ENCODE measurements at places on chromosomes 5 and 9. TPM values are rescaled to one million over a fixed set of nuclear protein-coding genes. Genes with fewer than 3 reads are reported as not detected.

- DNase-seq, result no peak
These were observed 14.1 kb downstream of the SNX2 start for GRCh38 chr5:122788996-122789395.

DNA sequence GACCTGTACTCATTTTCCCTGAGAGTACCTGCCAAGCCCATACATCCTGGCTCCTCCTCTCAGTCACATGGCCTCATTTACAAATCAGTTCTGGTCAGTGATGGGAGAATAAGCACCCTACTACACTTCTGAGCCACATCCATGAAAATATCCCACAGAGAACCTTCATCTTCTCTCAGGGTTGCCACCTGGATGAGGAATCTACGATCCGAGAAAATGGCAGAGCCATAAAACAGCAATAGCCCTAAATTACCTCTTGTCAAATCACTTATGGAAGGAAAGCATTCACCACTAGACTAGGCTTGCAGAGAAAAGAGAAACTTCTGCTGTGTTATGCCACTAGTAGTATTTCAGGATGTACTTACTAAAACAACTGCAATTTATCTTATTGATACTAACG, 324.8 kb downstream of the BNC2 start:
- no peak for DNase-seq

DNA sequence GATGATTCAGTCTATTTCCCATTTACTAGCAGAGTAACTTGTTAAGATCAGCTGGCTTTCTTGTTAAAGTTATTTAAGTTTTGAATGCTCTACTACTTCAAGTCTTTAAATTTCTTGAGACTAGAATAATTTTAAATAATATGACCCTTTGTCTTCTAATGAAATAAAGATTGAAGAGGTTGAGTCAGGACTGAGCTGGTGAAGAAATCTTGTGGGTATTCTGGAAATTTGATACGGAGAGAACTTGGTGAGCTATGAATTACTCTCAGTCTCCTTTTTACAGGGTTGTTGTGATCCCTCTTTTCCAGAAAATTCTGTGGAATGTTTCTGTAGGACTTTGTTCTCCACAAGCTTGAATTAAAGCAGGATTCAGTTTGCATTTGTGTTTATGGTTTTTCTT, 29.3 kb downstream of the RNF20 start:
- DNase-seq, result no peak

DNA sequence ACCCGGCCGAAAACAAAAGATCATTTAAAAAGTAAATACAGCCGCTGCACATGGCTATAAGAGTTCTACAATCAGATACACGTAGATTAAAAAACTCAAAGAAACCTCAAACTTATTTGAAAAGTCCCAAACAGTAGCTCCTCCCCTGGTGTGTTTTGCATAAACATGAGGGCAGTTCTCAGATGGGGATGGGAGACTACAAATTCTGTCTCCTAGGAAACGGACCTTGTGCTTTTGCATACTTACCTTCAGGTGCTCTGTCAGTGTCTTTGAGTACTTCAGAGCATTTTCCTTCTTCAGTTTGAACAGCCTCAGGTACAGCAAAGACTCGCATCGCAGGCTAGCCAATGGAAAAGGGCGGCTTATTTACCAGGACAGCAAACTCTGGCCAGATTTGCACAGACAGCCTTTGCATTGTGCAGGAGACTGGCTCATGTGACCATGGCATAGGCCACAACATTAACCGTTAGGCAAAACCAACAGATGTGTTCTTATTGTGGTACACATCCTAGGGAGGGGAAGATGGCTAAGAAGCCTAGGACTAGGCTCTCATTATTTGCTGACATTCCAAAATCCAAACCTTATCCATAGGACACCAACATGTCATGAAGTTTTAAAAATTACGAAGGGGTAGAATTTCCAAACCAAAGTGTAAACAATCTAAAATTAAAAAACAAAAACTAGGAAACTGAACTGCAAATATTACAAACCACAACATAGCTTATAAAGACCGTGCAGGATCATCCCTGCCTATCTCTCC, 12.8 kb downstream of the LEAP2 start:
- DNase-seq, result no peak

The FOXD4L4 gene
- not detected for total RNA-seq

The SPATA31A3 gene
- not detected for total RNA-seq

The ZCCHC7 gene
- 6.5 TPM for total RNA-seq

DNA sequence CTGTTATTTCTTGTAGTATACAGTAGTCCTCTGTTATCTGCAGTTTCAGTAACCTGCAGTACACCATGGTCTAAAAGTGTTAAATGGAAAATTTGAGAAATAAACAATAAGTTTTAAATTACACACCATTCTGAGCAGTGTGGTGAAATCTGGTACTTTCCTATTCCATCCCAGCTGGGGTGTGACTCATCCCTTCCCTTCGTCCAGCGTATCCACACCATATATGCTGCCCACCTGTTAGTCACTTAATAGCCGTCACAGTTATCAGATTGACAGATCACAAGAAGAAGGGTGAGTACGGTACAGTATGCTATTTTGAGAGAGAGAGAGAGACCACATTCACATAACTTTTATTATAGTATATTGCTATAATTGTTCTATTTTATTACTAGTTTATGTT, 28.9 kb downstream of the FAM151B start:
- DNase-seq, result peak; percentile 83

- peak; percentile 43 for DNase-seq
These were observed 293.4 kb upstream of the PTGER4 start for GRCh38 chr5:40386289-40386688.

The CA9 gene
- total RNA-seq, result 11.2 TPM

GRCh38 chr5:91438871-91439270, 55.8 kb upstream of the ARRDC3 start:
- peak; percentile 41 for DNase-seq

The ZBTB34 gene
- total RNA-seq, result 1.6 TPM

DNA sequence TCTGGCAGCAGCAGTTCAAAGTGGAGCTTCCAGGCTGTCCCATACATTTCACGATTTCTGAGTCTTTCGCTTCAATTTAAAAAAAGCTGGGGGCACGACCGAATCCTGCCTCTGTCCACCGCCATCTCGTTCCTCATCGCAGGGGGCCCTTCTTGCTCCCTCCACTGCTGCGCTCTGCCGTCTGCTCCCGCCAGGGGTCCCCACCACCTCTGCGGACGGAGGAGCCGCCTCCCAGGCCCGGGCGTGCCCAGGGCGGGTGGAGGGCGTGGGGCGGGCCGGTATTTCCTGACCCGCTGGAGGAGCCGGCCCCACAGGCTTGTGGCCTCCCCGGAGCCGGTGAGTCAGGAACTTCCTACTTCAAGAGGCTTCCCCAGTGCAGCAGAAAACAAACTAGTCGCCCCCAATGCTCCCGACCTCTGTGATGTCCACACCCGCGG, 50.4 kb downstream of the USP20 start:
- peak; percentile 91 for DNase-seq

DNA sequence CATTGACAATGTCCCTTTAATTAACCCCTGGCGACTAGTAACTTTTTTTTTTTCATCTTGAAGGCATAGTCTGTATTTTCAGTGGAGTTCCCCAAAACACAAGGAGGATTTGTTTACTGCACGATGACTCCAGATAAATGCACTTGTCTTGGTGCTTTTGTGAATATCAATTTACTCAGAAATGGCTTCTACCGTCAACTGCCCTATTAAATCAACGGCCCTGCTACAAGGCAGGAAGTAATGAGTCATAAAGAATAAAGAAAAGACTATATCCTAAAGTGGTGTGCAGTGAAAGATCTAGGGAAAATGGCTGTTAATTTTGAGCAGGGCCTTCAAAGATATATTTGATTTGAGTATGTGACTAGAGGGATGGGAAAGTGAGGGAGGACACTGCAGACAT, 388.3 kb upstream of the CHD1 start:
- DNase-seq, result peak; percentile 30

The QRFP gene
- not detected for total RNA-seq

DNA sequence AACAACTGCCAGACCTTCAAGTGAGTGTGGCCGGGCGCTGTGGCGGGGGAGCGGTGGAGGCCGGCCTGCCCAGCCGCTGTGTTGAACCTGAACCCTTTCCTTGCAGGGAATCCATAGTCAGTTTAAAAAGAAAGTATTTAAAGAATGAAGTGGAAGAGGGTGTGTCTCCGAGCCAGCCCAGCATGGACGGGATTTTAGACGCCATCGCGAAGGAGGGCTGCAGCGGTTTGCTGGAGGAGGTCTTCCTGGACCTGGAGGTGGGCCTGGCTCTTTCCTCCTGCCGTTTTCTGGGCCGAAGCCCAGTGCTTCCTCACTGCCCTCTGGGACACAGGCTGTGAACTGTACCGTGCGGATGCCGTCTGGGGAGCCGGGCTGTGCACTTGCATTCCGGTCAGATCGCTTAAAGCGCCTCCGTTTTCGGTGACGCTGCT, 19.1 kb downstream of the EXOC3 start:
- DNase-seq, result no peak

DNA sequence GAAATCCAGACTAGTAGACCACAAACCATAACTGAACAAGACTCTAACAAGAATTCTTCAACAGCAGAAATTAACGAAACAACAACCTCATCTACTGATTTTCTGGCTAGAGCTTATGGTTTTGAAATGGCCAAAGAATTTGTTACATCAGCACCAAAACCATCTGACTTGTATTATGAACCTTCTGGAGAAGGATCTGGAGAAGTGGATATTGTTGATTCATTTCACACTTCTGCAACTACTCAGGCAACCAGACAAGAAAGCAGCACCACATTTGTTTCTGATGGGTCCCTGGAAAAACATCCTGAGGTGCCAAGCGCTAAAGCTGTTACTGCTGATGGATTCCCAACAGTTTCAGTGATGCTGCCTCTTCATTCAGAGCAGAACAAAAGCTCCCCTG, 68.6 kb downstream of the VCAN start:
- DNase-seq, result no peak

GRCh38 chr5:163410505-163410904, 26.9 kb upstream of the CCNG1 start:
- DNase-seq, result no peak

The CYLC2 gene
- total RNA-seq, result not detected

GRCh38 chr5:102796009-102796408, 40.9 kb downstream of the PAM start:
- DNase-seq, result no peak

DNA sequence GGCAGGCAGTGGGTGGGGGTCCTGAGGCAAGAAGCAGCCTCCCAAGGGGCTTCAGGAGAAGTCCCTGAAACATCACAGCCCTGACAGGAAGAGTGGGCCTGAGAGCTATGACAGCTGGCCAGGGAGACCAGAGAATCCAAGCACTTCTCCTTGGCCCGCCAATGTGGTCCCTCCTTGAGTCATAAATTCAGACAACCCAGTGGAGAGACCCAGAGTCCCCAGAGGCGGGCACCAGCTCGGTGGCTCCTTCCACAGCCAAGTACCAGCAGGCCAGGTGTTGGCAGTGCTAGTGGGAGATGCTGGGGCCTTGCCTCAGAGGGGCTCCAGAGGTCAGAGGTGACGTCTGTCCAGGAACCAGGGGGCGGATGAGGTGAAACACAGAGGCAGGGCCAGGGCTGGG, 1.6 kb upstream of the DOK3 start:
- no peak for DNase-seq

- no peak for DNase-seq
These were observed 30.3 kb downstream of the MED27 start for GRCh38 chr9:132049323-132049882.

DNA sequence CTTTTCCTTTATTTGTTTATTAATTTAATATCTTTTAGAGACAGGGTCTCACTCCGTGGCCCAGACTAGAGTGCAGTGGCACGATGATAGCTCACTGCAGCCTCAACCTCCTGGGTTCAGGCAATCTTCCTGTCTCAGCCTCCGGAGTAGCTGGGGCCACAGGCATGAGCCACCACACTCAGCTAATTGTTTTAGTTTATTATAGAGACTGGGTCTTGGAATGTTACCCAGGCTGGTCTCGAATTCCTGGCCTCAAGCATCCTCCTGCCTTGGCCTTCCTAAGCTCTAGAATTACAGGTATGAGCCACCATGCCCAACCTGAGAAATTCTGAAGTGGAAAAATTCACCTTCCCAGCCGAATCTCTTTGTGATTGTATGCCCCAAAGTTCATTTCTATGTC, 139.4 kb upstream of the SLC12A2 start:
- peak; percentile 30 for DNase-seq

GRCh38 chr9:68711281-68711680, 6.2 kb downstream of the PIP5K1B start:
- DNase-seq, result no peak

The CCL28 gene
- total RNA-seq, result 8.1 TPM

- no peak for DNase-seq
These were observed 458 bp downstream of the PRSS3 start for GRCh38 chr9:33795819-33796218.

DNA sequence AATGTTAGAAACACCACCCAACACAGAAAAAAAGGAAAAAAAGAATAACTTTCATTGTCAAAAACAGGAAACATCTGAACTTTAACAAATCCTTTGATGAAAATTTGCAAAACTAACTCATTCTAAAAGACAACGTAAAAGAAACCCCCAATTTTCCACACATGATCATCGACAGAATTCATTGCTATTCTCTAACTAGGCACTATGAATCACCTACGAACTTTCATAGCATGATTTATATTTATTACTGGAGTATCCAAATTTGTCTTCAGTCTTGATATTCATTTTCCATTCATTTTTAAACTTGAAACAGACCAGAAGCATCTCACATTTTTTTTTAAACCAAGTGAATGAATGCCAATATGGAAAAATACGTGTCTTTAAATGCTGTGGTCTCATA, 514.6 kb downstream of the TLE4 start:
- no peak for DNase-seq

The TTC39B gene
- total RNA-seq, result 1.5 TPM

The SLC34A3 gene
- 1.0 TPM for total RNA-seq

The TEK gene
- total RNA-seq, result not detected

The ORM2 gene
- total RNA-seq, result not detected

- peak; percentile 87 for DNase-seq
These were observed 38.9 kb upstream of the UGCG start for GRCh38 chr9:111857555-111858211.

DNA sequence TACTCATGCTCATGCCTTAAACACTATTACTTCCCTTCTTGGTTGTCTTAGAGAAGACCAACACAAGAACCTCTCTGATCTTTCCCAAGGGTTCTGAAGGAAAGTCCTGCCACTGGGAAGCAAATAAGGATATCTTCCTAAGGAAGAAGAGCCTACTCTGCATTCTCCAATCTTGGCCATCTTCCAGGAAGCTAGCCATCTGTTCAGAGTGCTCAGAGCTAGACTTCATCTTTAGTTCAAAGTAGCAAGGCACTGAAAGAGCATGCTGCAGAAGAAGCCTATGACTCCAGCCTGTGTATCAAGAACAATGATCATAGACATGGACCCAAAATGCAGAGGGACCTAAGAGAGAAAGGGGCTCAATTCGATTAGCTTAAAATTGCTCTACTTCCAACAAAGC, 114.7 kb downstream of the KIAA0825 start:
- DNase-seq, result no peak
